ENCODE measurements at places on chromosomes 5 and 9.

DNA sequence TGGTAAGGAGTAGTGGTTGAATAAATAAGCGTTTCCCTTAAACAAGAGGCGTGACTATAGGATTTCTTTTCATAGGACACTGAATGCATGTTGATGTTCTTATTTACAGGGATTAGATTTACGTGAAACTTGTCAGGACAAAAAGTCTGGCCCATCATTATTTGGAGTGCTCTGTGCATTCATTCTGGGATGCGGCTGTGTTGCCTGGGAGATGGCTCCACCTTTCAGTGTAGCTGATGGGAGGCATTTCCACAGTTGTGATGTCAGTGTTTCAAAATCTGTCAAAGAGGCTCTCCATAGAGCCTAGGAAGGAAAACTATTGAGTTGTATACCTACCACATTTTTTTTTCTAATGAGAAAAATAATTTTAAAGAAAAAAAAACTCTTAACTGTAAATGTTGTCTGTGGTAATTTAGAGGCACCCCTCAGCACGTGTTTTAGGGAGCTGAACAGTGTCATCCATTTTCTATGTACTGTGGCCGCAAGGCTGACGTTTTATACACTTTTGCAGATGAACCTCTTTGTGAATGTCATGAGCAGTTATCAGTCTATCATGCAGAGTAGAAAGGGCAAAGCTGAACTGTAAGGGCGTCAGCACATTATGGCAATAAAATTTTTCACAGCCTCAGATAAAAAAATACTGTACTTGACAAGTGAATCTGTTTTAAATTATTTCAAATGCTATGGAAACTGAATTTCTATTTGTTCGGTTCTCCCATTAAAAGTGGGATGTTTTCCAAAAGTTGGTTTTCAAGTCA, 202.7 kb downstream of the PBX3 start:
- DNase-seq: no peak

- no peak for DNase-seq
Measured at GRCh38 chr9:94802251-94802650, 75.8 kb downstream of the AOPEP start.

DNA sequence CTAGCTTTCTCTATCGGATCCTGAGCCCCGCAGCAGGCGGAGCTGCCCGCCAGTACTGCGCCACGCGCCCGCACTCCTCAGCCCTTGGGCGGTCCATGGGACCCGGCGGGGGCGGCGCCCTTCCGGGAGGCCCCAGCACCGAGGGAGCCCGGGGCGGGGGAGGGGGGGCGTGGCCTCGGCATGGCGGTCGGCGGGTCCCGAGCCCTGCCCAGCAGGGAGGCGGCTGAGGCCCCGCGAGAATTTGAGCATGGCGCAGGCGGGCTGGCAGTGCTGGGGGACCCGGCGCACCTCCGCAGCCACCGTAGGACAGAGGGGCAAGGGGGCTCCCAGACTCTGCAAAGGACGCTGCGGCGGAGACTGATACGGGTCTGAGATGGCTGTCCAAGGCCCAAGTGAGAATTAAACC, 6.8 kb downstream of the ZDHHC11B start:
- DNase-seq: peak; percentile 64

- DNase-seq: no peak
Measured at GRCh38 chr5:57495285-57496086, 12.9 kb upstream of the ACTBL2 start.

GRCh38 chr9:132679946-132680625, 9.8 kb downstream of the GTF3C4 start:
- no peak for DNase-seq

DNA sequence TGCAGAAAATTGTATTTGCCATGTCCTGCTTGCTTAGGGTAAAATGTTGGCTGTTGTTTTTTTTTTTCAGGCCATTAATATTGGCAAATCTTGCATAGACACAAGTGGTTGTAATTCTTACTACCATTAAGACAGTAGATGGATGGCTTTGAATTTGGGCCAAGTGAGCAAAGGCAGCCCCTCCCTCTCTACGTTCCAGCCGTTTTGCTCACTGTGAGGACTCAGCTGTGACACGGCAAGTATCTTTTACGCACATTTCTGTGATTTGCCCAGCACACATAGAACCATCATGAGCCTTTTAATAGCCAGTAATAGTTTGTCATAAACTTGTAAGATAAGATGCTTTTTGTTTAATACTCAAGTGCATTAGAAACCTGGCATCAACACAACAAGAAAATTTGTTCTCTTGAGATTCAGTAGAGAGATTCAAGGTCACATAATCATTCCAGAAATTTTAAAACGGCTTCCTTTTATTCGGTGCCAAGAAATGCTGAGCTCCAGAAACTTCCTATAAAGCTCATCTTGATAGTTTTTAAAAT, 205.2 kb upstream of the ADCY2 start:
- no peak for DNase-seq

DNA sequence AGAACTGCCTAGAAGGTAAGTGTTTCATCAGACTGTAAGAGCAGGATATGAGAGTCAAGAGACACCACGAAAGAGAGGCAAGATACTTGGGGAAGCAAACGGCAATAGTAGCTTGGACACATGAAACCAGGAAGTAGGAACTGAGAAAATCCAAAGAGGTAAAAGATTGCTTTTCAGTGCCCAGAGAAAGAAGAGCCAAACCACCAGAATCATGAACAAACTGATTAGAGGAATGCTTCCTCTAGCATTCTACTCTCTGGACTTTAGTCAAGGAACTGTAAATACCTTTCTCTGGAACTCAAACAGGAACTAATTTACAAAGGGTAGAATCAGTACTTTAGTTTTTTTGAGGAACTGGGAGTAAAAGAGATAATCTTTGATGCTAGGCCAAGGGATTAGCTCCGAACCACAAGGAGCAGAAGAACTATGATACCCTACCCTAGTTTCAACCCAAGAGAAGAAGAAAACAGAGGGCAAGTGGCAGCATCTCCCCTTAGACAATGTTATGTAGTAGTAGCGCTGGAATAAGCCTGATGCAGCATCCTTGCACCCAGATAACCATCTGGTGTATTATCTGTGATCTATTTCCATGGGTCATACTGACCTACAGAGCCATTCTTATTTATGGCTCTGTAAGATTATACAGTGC, 41.3 kb downstream of the EFCAB9 start:
- no peak for DNase-seq

DNA sequence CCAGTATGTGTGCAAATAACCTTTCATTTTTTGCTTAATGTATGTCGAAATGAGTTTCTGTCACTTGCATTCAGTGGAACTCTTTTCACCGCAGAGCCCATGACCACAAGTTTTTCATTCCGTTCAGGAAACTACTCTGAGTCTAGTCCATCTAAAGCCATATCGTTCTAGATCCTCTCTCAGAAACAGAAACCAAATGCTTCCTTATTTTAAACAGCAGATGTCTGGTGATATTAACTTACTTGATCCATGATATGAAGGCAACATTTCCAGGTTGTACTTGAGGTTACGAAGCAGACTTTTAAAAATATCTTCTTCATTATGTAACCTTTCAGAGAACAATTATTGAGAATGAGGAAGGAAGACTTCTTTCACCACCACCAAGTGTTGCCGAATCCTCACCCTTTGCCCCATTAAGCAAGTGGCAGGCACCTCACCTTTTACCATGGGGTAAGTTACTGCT, 72.4 kb upstream of the GNAQ start:
- DNase-seq: no peak

GRCh38 chr5:143886651-143887638, 75.0 kb downstream of the HMHB1 start:
- DNase-seq: no peak

GRCh38 chr9:101536938-101537337, 3.3 kb downstream of the RNF20 start:
- no peak for DNase-seq

- DNase-seq: no peak
Measured at GRCh38 chr5:140253985-140254384, 48.9 kb downstream of the PFDN1 start.

GRCh38 chr5:21672360-21672759, 1180.8 kb downstream of the CDH12 start:
- DNase-seq: no peak

DNA sequence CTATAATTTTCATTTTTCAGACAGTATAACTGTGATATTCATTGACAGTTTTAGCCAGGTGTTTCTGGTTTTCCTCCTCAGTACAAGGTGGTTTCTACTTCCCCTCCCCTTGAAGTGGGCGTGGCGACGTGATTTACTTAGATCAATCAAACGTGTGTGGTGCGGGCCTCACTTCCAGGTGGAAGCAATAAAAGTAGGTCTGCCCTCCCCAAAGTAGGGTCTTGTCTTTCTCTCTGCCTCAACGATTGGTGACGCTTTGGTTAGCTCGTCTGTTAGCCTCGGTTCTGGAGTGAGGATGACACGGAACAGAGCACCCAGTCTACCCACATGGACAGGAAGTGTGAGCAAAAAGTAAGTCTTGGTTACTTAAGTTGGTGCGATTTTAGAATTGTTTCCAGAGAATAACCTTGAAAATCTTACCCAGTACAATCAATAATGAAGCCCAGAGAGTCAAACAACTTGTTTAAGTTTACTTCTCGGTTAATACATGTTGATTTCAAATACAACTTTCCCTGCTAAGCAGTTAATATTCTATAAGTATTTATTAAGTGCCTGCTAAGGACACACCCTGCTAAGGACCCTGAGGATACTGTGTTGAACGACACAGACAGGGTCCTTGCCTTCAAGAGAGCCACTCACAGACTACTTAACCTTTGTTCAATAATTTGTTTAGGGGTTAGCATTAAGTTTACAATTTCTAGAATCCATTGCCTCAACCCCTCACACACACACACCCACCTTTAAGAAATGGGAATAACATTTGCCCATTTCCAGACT, 48.4 kb downstream of the COX7C start:
- peak; percentile 38 for DNase-seq

GRCh38 chr5:57216714-57217113, 42.9 kb downstream of the GPBP1 start:
- DNase-seq: no peak

DNA sequence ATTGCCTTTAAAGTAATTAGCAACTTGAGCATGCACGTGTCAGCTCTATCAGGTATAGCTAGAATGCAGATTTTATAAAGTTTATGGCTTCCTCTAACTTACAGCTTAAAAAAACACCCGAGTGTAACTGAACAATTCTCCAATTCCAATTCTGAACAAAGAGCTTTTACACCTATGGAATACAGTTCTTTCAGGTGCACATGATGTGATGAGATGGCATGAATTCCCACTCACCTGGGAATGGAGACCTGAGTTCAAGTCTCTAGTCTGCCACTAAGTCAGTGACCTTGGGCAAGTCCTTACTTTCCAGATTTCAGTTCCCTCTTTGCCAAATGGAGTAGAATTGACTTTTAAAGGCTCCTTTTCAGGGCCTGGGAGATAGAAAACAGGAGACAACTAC, 1.8 kb downstream of the ZFAND5 start:
- no peak for DNase-seq

DNA sequence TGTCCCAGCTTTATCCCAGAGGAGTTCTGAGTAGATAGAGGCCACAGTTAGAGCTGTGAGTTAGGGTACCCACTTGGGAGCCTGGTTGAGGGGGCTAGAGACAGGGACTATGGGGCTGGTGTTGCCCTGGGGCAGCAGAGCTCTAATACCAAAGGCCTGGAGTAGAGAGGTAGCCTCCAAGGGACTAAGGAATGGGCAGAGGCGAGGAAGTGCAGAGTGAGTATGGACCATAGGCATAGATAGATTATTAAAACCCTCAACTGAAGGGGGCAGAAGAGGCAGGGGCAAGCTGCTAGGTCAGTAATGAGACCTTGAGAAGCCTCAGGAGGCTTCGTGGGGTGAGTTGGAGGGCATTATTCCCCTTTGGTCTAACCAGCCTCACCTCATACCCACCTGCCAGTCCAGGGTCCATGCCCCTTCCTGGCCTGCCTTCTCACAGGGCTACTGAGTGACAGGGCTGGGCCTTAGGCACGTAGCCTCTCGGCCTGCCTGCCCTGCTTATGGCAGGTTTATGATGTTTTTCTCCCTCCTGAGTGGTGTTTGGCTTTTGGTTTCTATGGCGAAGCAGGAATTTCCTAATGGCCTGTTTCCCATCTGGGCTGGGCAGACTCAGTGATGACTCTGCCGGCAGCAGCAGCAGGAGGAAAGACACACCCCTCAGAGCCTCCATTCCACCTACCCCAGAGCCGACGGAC, 8.0 kb downstream of the PDLIM4 start:
- DNase-seq: peak; percentile 88

GRCh38 chr9:113558632-113559502, 95.3 kb downstream of the RGS3 start:
- peak; percentile 48 for DNase-seq

- DNase-seq: no peak
Measured at GRCh38 chr5:68732251-68732650, 361.6 kb upstream of the SLC30A5 start.

DNA sequence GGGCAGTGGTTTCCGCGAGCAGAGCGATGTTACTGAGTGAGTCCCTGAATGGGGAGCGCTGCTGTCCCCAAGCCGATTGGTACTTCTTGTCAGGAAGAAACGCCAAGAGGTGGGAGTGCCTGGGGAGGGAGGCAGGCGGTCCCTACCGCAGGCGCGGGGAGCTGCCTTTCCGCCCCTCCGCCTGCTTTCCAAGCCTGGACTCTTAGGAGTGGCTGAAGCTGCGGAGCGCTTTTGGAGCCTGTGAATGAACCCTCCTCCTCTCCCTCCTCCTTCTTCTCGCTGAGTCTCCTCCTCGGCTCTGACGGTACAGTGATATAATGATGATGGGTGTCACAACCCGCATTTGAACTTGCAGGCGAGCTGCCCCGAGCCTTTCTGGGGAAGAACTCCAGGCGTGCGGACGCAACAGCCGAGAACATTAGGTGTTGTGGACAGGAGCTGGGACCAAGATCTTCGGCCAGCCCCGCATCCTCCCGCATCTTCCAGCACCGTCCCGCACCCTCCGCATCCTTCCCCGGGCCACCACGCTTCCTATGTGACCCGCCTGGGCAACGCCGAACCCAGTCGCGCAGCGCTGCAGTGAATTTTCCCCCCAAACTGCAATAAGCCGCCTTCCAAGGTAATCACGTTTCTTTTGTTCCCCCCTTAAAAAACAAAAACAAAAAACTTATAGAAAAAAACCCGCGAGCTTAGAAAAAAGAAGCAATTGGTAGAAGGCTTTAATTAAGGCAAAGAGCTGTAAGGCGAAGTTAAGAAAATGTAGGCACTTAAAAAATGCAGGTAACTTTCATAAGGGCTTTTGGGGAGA, at the start of gene VCAN:
TSS of gene VCAN (plus strand) at position 340 of the 808 bp plus-strand sequence. CDS start 11,775 bp downstream, outside the sequence.
- DNase-seq: no peak

GRCh38 chr9:90142580-90142979, 500.0 kb downstream of the DIRAS2 start:
- DNase-seq: no peak

DNA sequence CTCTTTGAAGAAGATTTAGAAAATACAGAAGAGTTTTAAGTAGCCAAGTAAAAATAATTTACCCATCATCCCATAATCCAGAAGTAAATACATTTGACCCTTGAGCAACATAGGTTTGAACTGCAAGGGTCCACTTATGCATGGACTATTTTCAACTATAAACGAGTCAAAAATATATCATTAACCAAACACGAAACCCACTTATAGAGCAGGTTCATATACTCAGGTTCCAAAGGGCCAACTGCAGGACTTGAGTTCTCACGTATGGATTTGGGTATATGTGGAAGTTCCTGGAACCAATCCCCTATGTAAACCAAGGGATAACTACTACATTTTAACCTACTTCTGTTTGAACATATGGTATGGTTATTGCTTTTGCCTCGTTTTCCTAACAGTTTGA, 5.8 kb downstream of the ABITRAM start:
- no peak for DNase-seq

- DNase-seq: no peak
Measured at GRCh38 chr9:109422641-109423040, 75.5 kb downstream of the PTPN3 start.

- DNase-seq: no peak
Measured at GRCh38 chr5:71663191-71663969, 55.7 kb upstream of the CARTPT start.

Measured in RWPE2 (cell line).